ENCODE measurements at places on chromosomes 16 and 17. TPM values are rescaled to one million over a fixed set of nuclear protein-coding genes. Genes with fewer than 3 reads are reported as not detected.

NAGLU gene
- 47.3 TPM for total RNA-seq

MARVELD3 gene
- 0.47 TPM for total RNA-seq

C16orf46 gene
- 0.66 TPM for total RNA-seq

SLC16A13 gene
- 9.2 TPM for total RNA-seq

TNK1 gene
- total RNA-seq, result 1.3 TPM

P2RX1 gene
- not detected for total RNA-seq

CD300LB gene
- 0.03 TPM for total RNA-seq

MEOX1 gene
- not detected for total RNA-seq

SDK2 gene
- total RNA-seq, result 0.54 TPM

KARS1 gene
- total RNA-seq, result 164 TPM

SLC52A1 gene
- total RNA-seq, result 1.2 TPM

CMTM3 gene
- total RNA-seq, result 82.0 TPM

ST3GAL2 gene
- 25.0 TPM for total RNA-seq

EVPL gene
- 18.5 TPM for total RNA-seq

EPX gene
- not detected for total RNA-seq

ASGR2 gene
- not detected for total RNA-seq

ABCC3 gene
- total RNA-seq, result 153 TPM

TTYH2 gene
- total RNA-seq, result 1.5 TPM

CDH13 gene
- total RNA-seq, result not detected

NPTX1 gene
- total RNA-seq, result 156 TPM

SLC16A11 gene
- total RNA-seq, result not detected

ITGAD gene
- not detected for total RNA-seq

MT2A gene
- total RNA-seq, result 887 TPM

ADAP2 gene
- total RNA-seq, result 2.5 TPM

CIAO3 gene
- total RNA-seq, result 26.3 TPM

RBFOX1 gene
- not detected for total RNA-seq

CSH2 gene
- not detected for total RNA-seq

AOC3 gene
- 1.1 TPM for total RNA-seq

MED31 gene
- total RNA-seq, result 31.8 TPM

KRT32 gene
- total RNA-seq, result not detected

ACSM2A gene
- total RNA-seq, result not detected

DPEP2 gene
- not detected for total RNA-seq

PLEKHM1 gene
- 25.6 TPM for total RNA-seq

OR2C1 gene
- not detected for total RNA-seq

ITGAL gene
- total RNA-seq, result 0.16 TPM

GP1BA gene
- not detected for total RNA-seq

PIGQ gene
- 39.3 TPM for total RNA-seq

SPN gene
- not detected for total RNA-seq

RASD1 gene
- total RNA-seq, result 0.80 TPM

TEX14 gene
- total RNA-seq, result 0.11 TPM

SERPINF2 gene
- total RNA-seq, result 2.2 TPM

TP53TG3B gene
- total RNA-seq, result 0.26 TPM

GSG1L2 gene
- not detected for total RNA-seq

FBXO39 gene
- total RNA-seq, result not detected

LRRC37B gene
- total RNA-seq, result 10.8 TPM

SP2 gene
- 14.9 TPM for total RNA-seq

CD7 gene
- not detected for total RNA-seq

SLC5A2 gene
- 0.21 TPM for total RNA-seq

CBFB gene
- total RNA-seq, result 46.0 TPM

ZNF598 gene
- total RNA-seq, result 60.7 TPM

UMOD gene
- total RNA-seq, result not detected

GNAO1 gene
- 0.38 TPM for total RNA-seq

RPA1 gene
- total RNA-seq, result 87.6 TPM

SCARF1 gene
- 0.32 TPM for total RNA-seq

Measured in A549 treated with CORT108297 at 1 μM for 4 hours (cell line).